Activated CD8-positive, alpha-beta memory T cell treated with anti-CD3 and anti-CD28 coated beads, Interleukin-2, amount 10 ng/mL, durations not matched to agents 7 days and 5 days (primary cell): ENCODE measurements at places on chromosomes 1 and 21.

GRCh38 chr1:1510912-1511532 is 940 bp upstream of the ATAD3A start:
- DNase-seq, result no peak

DNA sequence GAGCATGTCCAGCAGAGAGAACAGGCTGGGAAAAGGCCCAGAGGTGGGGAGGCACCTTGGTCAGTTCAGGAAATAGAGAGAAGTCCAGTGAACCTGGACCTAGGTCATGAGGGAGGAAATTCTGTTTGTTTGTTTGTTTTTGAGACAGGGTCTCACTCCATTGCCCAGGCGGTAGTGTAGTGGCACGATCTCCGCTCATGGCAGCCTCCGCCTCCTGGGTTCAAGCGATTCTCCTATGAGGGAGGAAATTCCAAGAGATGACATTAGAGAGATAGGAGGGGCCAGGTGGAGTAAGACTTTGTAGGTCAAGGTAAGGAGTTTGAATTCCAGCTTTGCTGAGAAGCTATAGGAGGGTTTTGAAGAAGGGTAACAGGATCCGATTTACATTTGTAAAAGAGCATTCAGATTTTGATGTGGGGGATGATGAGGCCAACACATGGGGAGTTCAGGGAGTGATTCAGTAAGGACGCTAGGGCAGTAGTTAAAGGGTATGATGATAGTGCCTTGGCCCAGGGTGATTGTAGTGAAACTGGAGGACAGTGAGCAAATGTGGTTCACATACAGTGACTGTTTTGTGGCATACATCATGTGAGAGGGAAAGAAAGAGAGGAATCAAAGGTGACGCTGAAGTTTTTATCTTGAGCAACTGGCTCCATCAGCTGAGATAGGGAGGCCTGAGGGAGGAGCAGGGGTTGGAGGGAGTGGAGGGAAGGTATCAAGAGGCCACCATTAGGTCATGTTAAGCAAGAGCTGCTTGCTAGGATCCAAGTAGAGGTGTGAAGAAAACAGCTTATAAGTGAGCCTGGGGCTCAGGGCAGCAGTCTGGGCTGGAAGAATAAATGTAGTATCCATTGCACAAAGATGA is 8.3 kb upstream of the TRABD2B start:
- no peak for DNase-seq

- DNase-seq, result no peak
Observed at GRCh38 chr21:31413698-31414097, 69.6 kb upstream of the TIAM1 start.

- DNase-seq, result no peak
Observed at GRCh38 chr1:225182716-225183115, 245.1 kb downstream of the LBR start.

GRCh38 chr1:24172598-24172997 is 14.5 kb downstream of the IFNLR1 start:
- no peak for DNase-seq

DNA sequence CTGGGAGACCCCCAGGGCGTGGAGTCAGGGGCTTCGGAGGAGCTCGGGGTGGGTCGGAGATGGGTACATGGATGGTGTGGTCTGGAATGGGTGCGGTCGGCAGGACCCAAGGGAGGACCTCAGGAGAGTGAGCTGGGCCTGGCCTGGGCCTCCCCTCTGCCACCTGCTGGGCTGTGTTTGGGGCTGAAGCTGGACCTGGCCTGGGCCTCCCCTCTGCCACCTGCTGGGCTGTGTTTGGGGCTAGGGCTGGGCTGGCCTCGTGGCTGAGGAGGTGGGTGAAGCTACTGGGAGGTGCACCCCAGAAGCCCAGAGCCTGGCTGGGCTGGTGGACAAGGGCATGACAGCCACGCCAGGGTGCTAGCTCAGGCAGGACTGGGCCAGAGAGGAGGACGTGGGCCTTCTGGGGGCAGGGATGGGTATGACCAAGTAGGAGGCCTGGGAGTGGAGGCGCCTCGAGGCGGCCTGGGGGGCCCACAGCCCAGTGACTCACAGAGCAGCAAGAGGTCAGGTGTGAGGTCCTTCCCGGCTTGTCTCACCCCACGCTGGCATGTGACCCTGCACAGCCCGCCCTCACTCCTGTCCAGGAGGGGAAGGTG is 14.5 kb downstream of the SAMD11 start:
- DNase-seq, result no peak

DNA sequence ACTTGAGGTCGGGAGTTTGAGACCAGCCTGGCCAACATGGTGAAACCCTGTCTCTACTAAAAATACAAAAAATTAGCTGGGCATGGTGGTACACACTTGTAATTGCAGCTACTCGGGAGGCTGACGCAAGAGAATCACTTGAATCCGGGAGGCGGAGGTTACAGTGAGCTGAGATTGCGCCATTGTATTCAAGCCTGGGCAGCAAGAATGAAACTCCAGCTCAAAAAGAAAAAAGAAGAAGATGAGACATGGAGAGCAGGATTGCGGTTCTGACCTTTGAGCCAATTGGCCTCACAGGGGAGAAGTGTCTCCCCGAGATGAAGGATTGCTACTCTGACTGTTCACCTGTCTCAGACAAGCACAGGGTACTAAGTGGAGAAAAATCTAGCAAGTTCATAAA is 6.6 kb downstream of the SCCPDH start:
- DNase-seq, result no peak

DNA sequence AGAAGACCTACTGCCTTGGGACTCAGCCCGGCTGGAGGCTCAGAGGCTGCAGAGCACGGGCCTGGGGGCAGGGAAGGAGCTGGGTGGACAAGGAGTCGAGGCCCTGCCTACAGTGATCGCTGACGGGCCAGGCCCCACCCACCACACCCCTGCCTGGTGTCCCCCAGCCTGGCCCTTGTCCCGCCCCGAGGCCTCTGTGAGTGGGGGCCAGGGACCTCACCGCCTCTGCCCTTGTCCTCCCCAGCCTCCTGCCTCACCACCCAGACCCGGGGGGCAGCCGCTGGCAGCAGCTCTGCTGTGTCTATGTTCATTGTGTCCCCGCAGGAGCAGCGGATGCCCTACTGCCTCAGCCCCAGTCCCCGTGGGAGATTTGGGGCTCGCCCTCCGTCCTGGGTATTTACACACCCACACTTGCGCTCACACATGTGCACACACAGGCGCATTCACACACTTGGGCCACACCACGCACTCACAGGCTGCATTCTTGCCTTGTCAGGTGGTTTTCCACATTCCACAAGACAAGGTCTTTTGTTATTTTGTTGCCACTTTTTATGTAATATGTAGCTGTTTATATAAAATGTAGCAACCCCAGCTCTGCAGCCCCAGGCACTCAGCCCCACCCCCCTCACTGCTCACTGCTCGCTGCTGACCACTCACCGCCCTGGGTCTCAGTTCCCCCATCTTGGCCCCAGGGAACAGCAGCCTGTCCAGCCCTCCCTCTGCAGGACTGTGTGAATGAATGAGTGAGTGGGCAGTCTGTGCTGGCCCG is 7.3 kb downstream of the PFKL start:
- DNase-seq, result no peak

- DNase-seq, result no peak
Observed at GRCh38 chr1:89037186-89037585, 14.5 kb upstream of the GBP3 start.

DNA sequence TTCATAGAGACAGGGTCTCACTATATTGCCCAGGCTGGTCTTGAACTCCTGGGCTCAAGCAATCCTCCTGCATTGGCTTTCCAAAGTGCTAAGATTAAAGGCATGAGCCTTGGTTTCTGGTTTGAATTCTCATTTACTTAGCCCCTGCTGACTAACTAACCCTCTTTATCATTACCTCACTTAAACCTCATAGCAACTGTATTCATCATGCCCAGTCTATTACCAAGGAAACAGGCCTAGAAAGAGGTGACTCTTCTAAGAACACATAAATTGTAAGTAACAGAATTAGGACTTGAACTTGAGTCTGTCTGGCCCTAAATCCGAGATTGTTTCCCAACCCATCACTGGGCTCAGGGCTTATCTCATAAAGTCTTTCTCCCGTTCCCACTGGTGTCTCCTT is 44.2 kb downstream of the TMEM53 start:
- no peak for DNase-seq

DNA sequence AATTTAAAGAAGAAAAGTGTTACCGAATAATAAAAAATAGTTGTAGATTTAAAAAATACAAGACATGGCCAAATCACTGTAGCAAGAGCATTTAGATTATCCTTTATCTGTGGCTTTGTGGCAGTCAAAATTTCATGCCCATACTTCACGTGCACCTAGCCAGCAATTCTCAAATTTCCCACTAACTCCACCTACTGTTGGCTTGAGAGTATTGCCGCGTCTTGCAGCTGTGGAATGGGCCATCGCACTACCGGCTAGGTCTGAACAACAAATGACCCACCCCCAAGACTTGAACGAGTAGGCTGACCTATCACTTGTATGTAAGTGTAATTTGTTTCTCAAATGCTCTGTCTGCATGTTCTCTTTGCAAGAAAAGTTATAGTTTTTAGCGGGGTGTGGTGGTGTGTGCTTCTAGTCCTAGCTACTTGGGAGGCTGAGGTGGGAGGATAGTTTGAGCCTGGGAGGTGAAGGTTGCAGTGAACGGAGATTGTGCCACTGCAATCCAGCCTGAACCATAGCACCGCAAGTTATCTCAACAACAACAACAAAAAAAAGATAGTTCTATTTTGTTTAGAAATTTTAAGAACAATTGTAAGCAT is 4.1 kb downstream of the KRTAP13-4 start:
- no peak for DNase-seq
